Activated CD4-positive, alpha-beta T cell treated with anti-CD3 and anti-CD28 coated beads, Interleukin-2, amount 50 U/mL, for 4 hours (primary cell): ENCODE measurements at places on chromosomes 3 and 15.

DNA sequence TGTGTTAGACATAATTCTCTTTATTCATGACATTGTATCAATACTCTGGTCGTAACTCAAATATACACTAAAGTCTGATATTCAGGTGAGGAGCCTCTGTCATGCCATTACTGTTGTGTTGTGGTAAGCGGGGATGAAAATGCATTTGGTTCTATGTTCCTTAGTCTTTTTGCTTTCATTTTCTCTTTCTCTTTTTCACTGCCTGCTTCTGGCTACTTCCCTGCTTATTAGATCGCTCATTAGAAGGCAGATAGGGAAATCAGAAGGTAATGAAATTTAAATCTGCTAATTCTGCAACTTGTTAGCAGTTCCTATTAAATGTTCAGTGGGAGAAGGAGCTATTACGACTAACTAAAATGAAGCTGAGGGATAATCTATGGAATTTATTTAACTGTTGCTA, 345.0 kb downstream of the GRM7 start:
- no peak for DNase-seq

DNA sequence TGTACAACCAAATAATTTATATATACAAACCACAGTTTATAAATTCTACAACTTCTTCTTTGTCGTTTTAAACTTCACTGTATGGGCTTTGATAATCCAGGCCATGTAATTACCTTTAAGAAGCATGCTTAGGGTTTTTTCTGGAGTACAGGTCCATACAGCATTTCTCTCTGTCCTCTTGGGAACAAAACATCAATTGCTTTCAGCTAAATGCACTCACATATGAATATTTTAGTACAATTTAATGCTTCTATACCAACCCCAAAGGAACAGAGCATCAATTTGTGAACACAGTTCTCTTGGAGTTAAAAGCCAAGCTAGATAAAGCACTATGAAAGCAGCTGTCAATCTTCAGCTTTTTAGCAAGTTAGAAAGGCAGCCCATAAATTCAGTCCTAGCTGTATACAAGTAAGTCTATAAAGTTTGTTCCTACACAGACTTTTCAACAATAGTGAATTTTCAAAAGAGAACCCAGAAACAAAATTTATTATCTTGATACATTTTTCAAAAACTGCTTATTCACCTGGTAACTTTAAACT, 66.1 kb downstream of the ETFA start:
- no peak for DNase-seq

DNA sequence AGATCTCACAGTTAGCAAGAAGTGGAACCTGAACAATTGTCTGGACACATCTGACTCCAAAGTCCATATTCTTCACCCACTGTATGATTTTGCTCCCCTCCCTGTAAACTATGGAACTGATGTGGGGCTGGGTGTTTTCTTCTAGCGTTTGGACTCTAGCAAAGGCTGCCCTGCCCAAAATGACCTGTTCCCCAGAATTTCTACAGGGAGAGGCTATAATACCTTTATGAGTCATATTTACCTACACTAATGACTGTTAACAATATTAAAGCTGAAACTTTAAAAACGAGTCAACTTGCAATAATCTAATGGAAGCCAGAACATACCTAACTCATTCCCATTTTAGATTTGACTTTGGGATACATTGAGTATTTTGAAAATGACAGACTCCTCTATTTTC, 531.2 kb upstream of the CFAP20DC start:
- DNase-seq, result no peak

GRCh38 chr15:62558640-62559380, 393.7 kb upstream of the C2CD4B start:
- DNase-seq, result no peak

DNA sequence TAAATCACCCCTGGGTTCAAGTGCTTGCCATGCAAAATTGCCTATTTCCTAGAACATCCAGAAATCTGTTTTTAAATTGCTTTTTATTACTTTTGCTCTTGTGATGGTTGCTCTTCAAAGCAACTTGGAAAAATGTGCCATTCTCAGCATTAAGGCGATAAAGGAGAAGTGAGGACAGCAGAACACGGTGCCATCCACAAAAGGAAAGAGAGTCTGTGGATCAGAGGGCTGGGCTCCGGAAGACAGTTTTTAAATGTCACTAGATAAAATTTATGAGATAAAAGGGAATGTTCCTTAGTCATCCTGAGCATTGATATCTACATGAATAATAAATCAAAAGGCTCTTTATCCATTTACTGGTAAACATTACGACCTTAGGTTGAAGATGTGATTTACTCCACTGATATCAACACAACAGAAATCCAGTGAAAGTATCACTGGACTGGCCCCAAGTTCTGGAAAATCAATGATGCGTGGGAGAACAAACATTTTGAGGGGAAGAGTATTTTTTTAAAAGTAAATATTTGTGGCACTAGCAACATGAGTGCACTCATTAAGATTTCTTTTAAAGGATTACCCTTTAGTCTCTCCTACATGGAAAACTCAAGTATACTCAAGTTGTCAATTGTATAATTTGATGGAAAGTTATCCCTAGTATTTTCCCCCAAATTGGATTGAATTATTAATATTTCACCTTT, 554.7 kb downstream of the FHIT start:
- no peak for DNase-seq

- DNase-seq, result no peak
These were observed at the start of gene AMT for GRCh38 chr3:49422379-49423248. Gene AMT, minus strand, starts transcription at chr3:49422473. Its CDS starts 23 bp downstream, at chr3:49422450.

DNA sequence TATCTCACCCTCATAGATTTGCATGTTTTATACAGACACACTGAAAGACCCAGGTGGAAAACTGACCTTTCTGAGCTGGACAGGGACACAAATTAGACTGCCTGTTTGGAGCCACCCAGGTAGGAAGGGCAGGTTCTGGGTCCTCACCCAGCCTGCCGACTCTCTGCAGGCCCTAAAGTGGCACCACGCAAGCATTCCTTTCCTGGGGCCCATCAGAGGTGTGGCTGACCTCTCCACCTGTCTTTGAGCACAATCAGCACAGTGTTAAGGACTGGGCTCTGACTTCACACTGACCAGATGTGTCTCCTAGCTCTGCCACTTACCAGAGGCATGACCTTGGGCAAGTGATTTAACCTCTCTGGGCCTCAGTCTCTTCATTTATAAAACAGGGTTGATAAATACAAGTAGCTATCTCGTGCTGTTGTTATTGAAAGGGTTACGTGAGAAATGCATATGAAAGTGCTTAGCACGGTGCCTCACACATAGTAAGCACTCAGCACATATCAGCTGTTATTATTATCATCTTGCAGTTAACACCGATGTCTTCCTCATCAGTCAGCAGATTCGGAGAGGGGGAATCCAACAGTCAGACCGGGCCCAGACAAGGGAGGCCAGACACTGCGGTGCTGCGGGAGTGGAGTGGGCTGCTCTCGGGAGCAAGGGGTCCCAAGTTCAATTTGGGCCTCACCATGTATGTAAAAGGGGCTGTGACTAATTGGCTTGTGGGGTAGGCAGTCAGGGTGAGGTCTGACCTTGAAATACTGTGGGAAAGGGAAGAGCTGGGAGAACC, 2.0 kb upstream of the TBC1D2B start:
- no peak for DNase-seq

- no peak for DNase-seq
These were observed 1.1 kb upstream of the ZNF639 start for GRCh38 chr3:179321668-179322285.

- no peak for DNase-seq
These were observed 28.5 kb downstream of the BTLA start for GRCh38 chr3:112470788-112471187.

- no peak for DNase-seq
These were observed 29.7 kb downstream of the SOX2 start for GRCh38 chr3:181741417-181741816.

DNA sequence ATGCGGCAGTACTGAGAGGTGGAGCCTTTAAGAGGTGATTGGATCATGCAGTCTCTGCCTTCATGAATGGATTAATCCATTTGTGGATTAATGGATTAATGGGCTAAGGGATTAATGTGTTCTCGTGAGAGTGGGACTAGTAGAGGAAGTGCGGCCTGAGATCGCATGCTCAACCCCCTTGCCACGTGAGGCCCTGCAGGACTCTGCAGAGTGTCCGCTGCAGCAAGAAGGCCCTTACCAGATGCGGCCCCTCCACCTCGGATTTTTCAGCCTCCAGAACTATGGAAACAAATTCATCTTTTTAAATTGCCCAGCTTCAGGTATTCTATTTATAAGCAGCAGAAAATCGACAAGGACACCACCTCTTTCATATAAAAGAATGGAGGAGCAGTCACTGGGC, 148.8 kb downstream of the TPRA1 start:
- no peak for DNase-seq

- DNase-seq, result no peak
These were observed 393.6 kb upstream of the PROK2 start for GRCh38 chr3:72178463-72179106.

DNA sequence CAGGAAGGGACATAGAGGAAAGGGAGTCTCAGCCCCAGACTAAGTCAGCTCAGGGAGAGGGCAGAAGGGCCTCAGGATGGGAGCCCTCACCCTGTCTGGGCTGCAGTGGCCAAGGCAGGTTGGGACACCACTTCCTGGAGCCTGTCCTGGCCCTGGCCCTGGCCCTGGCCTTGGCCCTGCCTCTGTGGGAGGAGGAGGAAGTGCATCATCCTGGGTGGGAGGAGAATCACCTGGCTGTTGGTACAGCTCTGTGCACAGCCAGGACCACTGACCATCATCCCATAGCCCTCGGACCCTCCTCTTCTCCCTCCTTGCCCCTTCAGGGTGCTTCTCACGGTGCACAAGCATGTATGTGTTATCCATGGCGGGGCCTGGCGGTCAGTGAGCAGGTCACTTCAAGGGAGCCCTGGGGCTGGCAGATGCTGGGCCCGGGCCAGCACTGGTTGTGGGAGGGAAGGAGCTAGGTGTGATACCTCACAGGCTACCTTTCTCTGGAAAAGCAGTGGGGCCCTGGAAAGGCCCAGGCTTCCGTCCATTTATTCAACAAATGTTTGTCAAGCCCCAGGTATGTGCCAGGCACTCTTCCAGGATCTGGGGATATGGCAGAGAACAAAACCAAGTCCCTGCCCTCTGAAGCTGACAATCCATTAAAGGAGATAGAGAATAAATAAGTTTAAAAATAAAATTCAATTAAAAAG, 8.2 kb upstream of the APEH start:
- DNase-seq, result no peak

GRCh38 chr3:142046320-142047020, 102.9 kb downstream of the TFDP2 start:
- DNase-seq, result no peak

GRCh38 chr3:125324341-125324740, 50.8 kb downstream of the ZNF148 start:
- DNase-seq, result no peak

- DNase-seq, result no peak
These were observed 566.9 kb upstream of the CCDC54 start for GRCh38 chr3:106810300-106810875.

GRCh38 chr3:150367757-150368156, 40.3 kb upstream of the TSC22D2 start:
- DNase-seq, result no peak

- no peak for DNase-seq
These were observed 67.0 kb downstream of the SMAD6 start for GRCh38 chr15:66768987-66769386.

DNA sequence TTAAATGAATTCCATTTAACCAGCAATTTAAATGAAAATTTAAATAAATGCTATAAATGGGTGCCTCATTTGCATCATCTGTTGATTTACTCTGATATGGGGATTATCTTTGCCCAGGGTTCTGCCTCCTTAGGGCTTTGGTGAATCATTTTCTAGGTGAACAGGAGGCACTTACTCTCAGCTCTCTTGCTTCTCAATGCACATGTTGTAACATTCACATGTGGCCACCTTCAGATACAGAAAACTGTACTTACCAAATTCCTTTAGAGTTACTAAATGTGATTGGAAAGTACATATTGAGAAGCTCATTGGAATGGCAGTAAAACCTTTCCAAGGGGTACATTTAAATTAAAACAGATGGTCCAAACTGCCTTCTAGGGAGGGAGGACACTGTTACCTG, 20.8 kb downstream of the GADL1 start:
- no peak for DNase-seq

DNA sequence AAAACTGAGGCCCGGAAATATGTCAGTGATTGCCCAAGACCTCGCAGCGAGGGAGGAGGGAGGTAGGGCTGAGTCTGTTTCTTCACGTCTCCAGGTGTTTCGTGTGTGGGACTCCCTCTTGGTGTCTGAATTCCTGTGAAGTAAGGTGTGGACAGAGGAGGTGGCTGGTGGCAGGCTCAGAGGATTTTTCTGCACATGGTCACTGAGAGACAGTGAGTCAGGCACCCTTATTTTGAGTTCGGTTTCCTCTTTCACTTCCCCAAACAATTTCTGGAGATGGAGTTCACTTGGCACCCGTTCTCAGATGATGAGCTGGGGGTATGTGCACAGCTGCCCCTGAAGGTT, 46.3 kb upstream of the VPS8 start:
- no peak for DNase-seq

- DNase-seq, result no peak
These were observed 98.1 kb upstream of the SNRPN start for GRCh38 chr15:24856397-24857390.

DNA sequence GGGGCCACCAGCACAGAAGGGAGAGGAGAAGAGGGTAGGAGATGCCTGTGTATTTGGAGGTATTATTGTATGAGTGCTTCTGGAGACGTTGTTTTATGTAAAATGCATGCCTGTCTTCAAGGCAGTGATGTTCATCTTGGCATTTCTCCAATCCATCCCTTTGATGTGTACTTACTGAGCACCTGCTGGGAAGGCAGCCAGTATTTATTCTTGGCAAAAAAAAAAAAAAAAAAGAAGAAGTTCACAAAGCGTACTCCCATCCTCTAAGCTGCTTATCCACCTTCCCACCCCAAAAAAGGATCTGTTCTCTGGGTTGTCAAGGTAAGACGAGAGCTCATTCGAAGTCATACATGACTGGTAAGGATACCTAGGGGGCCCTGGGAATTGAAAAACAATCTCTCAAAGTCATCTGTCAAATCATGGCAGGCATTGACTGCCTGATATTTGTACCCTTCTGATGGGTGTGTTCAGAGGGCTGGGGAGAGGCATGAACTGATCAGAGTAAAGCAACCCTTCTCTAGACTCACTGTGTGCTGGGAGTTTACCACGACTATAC, 30.0 kb upstream of the SLC6A1 start:
- no peak for DNase-seq

GRCh38 chr3:183560607-183561006, 5.1 kb upstream of the KLHL6 start:
- DNase-seq, result peak; percentile 18

DNA sequence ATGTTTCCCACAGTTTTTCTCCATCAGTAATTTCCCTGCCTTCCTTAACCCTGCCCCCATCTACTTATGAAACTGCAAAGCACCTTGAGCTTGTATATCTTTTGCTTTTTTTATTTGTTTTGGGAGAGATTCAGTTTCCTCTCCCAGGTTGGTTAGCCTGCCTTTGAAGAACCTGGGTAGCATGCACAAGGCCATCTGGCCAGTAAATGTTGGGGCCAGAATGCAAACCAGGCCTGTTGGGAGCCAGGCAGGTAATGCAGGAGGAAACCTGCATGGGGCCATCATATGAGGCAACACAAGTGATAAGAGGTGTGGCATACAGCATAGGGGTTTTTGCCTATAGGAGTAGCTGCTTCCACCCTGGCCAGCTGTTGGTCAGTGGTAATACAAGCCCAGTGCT, 17.7 kb downstream of the SYNPR start:
- no peak for DNase-seq
